ENCODE measurements at places on chromosomes 7 and 10. TPM values are rescaled to one million over a fixed set of nuclear protein-coding genes. Genes with fewer than 3 reads are reported as not detected.

Gene NME8
- not detected for total RNA-seq

Gene SLC39A12
- total RNA-seq: not detected

Gene EVX1
- not detected for total RNA-seq

Gene AKR1C4
- not detected for total RNA-seq

Gene METTL27
- 3.7 TPM for total RNA-seq

Gene PLCE1
- total RNA-seq: 0.03 TPM

Gene ERVW-1
- total RNA-seq: not detected

Gene CPA1
- not detected for total RNA-seq

GRCh38 chr7:85023066-85023712, 163.7 kb downstream of the SEMA3D start:
- DNase-seq: no peak

DNA sequence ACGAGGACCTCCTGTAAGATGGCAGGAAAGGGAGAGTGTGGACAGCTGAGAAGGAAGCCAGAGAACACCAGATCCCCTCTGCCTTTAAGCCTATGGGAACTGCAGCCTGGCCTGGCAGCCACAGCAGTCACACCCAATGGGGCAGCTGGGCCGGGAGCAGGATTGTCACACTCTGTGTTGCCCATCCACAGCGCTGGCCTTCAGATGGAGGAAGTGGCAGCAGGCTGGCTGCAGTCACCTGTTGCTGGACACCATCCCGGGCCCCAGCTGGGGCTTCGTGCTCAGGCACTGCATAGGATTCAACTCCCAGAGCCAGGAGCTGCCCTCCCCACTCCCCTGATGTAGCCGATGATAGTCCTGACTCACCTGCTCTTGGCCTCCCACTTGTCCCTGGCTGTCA, 114.4 kb downstream of the COL13A1 start:
- no peak for DNase-seq

DNA sequence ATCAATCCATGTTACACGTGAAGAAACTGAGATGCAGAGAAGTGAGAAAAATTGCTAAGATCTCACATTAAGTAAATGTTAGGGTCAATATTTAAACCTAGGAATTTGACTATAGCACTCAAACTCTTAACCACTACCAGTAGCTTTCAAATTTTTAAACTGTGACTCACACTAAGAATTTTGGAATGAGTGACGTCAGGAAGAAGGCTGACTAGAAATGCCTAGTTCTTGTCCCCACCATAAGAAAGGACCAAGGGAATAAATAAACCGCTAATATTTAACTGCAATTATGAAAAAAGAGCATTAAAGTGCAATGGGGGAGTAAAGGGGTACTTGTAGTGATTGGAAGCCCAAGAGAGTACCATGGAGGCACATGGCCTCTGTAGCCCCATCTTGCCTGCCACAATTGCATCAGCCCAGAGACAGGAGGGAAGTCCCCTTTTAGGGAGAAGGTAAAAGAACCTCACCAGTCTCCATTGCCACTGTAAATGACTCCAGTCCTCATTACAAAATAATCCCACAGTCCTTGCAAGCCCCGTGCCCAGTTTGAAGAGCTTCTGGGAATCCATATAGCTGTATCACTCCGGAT, 3.5 kb upstream of the AKR1B1 start:
- DNase-seq: no peak

DNA sequence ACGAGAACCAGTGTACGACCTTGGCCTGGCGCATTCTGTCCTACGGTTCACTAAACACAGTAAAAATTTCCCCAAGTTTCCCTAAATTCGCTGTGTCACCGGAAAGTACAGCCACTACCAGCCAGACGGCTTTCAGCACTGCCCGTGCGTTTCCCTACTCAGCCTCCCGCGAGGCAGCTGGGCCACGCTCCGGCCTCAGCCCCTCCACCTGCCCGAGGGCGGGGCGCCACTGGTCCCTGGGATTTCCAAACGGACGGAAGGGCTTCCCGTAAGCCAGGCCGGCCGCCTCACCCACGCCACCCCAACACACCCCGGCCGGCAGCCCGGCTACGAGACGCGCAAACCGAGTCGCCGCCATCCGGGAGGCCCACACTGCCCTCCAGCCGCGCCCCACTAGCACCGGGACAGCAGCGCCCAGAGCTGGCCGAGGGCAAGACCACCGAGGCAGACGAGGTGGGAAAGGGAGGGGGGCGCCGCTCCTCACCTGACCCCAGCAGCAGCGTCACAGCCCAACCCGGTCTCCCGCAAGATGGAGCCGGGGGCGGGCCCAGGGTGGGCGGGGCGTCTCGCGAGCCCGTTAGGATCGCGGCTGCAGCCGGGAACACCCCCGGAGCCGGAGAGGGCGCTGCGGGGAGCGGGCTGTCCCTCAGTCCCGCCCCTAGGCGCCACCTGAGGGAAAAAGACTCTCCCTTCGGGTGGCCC, at the start of gene ANXA7:
Gene ANXA7, minus strand, starts transcription at position 531 of the 702 bp plus-strand sequence. CDS start 13,202 bp downstream, outside the sequence.
- peak; percentile 95 for DNase-seq

- DNase-seq: no peak
Measured at GRCh38 chr10:132407846-132408278, 10.9 kb downstream of the PWWP2B start.

DNA sequence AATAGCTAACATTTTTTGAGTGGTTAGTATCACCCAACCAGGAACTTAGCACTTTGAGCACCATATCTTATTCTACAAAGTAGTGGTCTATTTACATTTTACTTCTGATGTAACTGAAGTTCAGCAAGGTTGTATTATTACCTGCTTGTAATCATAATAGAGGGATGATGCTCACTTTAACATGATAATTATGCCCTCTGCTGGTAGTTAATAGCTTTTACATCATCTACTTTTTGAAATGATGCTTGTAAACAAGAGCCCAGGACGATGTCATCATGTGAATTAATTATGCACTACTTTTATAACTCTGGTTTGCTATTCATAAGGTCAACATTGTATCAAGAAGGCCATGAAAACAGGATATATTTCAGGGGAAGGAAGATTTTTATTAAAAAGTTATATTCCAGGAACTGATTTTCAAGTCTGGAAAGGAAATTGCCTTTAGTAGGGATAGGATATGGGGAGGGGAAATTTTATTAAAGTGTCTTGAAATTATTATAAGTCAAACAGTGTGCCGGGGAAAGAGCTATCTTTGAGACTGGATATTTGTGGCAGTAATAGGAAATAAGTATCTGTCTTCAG, 80.3 kb upstream of the SCIN start:
- DNase-seq: no peak

- DNase-seq: no peak
Measured at GRCh38 chr7:133784486-133785001, 342.6 kb upstream of the LRGUK start.

GRCh38 chr10:72277996-72278667, 4.4 kb downstream of the DDIT4 start:
- no peak for DNase-seq

GRCh38 chr7:106023369-106024322, 60.6 kb downstream of the CDHR3 start:
- DNase-seq: no peak

DNA sequence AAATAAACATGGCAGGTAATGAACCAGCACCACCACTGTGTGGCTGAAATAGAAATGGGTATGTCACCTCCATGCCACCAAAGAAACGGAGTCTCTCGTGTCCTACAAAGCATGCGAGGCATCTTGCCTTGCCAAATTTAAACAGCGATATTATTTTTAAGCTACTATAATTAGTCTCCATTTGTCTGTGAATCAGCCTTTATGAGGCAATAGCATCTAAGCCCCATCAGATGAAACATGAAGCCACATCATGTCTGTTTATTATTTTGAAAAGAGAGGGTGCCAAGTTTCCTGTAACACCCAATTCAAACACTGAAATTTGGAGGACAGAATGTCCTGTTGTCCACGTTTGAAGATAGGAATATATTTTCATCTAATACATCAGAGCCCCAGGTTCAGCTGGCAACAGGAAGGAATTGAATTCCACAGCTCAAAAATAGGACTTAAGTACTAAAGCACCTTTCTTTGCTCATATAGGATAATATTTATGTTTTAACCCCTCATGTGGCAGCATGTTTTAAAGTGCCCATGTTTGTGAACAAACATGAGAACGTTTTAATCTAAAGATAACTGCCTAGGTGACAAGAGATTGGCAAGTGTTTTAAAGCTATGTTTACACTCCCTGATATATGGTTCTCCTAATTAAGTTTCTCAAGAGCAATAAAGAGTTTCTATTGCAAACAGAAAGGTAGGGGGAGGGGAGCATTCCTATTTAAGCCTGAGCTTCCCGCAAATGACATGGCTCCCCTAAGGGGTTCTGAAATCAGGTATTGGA, 86.8 kb downstream of the SORBS1 start:
- no peak for DNase-seq

GRCh38 chr10:51386248-51386885, 312.1 kb downstream of the PRKG1 start:
- DNase-seq: no peak

GRCh38 chr10:93379731-93380575, 102.2 kb downstream of the MYOF start:
- DNase-seq: peak; percentile 76

GRCh38 chr10:27744802-27745731, 552 bp downstream of the MKX start:
- peak; percentile 21 for DNase-seq

- DNase-seq: no peak
Measured at GRCh38 chr7:94145602-94146001, 141.4 kb upstream of the BET1 start.

GRCh38 chr7:20797042-20797461, 10.4 kb upstream of the SP8 start:
- no peak for DNase-seq

GRCh38 chr7:117068511-117069145, 115.3 kb downstream of the ST7 start:
- no peak for DNase-seq

DNA sequence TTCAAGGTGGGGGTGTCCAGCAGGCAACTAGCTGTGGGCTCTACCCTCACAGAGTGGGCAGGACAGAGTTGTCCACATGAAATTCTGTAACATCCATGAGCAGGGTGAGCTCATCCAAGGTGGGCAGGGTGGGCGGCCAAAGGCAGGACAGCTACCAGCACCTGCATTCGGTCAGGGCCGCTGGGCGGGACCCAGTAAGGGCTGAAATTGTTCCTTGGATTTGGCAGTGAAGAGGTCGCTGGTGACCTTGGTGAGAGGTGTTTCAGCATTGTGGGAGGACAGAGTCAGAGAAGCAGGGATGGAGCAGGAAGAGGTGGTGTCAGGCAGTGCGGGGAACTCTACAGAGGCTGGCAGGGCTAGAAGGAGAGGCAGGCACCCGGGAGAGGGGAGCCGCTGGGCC, 23.9 kb downstream of the ADCYAP1R1 start:
- no peak for DNase-seq

GRCh38 chr10:90675621-90676020, 182.2 kb downstream of the HTR7 start:
- DNase-seq: no peak

GRCh38 chr7:19390795-19391194, 245.6 kb upstream of the FERD3L start:
- no peak for DNase-seq

DNA sequence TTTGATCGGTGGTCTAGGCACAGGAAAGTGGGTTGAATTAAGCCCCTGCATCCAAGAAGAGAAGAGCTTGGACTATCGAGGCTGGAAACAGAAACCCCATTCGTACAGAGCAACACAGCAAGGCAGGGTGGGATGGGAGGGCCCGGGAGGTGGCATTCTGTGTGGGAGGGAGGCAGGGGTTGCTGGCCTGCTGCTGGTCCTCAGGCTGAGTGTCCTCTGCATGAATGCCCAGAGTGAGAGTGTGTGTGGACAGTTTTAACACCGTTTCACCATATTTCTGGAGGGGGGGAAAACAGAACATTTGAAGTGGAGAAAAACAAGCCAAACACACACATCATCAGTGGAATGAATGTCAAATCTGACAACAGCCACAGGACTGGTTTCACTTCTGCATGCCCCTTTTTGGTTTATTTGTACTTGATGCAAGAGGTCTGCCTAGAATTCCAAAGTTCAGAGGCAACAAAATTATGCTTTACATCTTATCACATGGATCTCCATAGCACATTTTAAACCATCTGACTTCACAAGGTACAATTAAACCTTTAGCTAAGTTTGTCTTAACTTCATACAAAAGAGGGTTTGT, 11.1 kb upstream of the ENO4 start:
- no peak for DNase-seq

DNA sequence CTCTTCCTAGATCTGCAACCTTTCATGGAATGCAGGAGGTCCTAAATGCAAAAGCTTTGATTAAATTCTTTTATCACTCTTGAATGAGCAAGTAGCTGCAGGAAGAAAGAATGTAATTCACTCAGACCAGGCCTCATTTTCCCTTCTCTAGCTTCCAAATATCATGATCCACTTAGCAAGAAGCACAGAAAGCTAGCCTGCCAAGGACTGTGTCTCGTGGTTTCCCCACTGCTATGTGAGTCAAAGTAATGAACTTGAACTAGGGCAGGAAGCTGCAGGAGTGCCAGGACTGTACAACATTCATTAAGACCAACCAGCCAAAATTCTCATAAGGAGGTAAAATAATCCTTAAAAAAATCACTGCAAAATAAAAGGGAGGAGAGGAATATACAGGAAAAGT, 379.2 kb downstream of the CALN1 start:
- DNase-seq: no peak

- no peak for DNase-seq
Measured at GRCh38 chr7:70736715-70737460, 395.1 kb upstream of the GALNT17 start.

- DNase-seq: no peak
Measured at GRCh38 chr7:40873248-40873647, 738.4 kb downstream of the SUGCT start.

- no peak for DNase-seq
Measured at GRCh38 chr7:103690242-103690974, 244.4 kb upstream of the SLC26A5 start.
